ENCODE measurements at places on chromosomes 1 and 21. TPM values are rescaled to one million over a fixed set of nuclear protein-coding genes. Genes with fewer than 3 reads are reported as not detected.

DNA sequence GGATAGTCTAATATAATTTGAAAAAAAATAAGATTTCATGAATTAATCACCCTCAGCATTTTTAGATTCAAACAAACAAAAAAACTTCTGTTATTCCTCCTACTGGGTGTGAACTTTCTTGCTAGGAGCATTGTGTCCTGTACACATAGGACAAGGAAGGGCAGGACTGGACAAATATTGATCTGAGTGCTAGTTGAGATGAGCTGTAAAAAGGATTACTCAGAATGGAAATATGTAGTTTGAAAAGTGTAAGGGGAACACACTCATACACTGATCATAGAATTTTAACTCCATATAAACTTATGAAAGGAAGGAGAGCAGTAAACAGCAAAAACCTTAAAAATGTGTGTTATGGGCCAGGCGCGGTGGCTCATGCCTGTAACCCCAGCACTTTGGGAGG lies 156.5 kb upstream of the ZNF648 start:
- no peak for DNase-seq

GRCh38 chr1:231040800-231041718 lies 1.0 kb upstream of the FAM89A start:
- no peak for DNase-seq

GRCh38 chr1:241343956-241344355 lies 13.0 kb downstream of the RGS7 start:
- no peak for DNase-seq

DNA sequence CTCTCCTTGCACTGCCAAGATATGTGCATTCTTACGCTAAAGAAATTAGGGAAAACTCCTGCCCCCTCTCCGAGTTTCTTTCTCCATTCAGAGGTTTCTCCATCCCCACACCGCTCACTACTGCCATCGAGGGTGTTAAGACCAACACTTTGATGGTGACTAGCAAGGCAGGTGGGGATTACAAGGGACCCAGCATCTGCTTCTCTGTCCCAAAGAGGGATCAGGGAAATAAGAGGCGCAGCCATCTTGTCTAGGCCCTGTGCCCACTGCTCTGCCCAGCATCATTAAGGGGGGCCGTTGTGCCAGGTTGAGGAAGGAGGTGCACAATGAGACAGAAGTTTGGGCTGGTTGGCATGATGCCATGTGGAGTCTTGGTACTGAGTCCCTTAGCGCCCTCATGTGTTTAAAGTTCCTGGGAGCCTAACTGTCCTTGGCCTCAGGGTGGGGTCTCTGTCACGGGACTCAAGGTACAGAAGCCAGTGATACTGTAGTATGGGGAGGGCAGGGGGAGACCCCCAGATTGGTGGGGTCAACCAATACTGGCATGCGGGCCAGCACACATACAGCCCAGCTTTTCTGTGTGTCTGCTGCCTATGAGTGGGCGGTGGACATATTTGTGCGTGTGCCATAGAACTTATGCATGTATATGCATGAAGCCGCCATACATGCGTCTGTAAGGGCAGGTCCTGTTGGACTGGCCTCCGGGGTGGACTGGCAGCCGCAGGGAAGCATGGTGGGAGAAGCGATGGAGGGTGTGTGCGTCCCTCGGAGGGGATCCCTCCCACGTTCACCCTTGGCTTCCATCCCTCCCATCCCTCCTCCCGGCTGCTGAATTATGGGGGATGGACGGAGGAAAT lies 5.5 kb downstream of the EFNA3 start:
- no peak for DNase-seq

- no peak for DNase-seq
Measured at GRCh38 chr1:10761503-10762152, 34.8 kb downstream of the CASZ1 start.

DNA sequence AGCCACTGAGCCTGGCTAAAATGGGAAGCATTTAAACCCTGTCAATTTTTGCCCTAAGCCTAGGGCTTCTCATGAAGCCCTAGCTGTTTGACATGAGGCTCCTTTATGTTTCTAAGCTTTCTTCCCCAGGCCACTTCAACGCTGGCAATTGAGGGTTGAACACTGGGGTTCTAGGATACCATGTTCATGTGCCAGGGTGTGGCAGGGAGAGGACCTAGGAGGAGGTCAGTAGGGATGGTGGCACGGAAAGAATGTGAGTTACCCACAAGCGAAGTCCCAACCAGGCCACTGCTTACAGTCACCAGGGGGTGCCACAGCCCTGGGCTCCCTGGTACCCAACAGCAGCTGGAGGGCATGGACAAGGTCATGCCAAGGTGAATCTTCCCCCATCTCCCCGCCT lies 90.8 kb upstream of the AJAP1 start:
- peak; percentile 52 for DNase-seq

The KPRP gene
- total RNA-seq, result 1.2 TPM

The OXCT2 gene
- not detected for total RNA-seq

All from vagina (tissue), 2 donors.